ENCODE measurements at places on chromosomes 12 and 14.

DNA sequence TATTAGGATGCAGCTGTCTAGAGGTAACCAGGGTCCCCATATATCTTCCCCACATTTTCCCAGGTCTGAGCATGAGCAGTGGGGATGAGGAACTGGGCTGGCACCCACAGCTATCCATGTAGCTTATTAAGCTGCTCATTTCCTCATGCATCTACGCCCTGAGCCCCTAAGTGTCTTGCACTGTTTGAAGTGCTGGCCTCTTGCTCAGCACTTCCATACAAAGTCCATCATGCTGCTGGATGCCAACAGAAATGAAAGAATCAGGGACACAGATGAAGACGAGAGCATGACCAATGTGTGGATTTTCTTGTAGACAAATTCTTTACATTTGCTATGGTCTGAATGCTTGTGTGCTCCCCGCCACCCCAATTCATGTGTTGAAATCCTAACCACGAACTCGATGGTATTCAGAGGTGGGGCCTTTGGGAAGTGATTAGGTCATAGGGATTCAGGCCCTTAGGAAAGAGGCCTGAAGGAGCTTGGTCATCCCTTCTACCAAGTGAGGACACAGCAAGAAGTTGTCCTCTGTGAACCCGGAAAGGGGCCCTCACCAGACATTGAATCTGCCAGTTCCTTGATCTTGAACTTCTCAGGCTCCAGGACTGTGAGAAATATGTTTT is 54.5 kb downstream of the C12orf75 start:
- no peak for DNase-seq

DNA sequence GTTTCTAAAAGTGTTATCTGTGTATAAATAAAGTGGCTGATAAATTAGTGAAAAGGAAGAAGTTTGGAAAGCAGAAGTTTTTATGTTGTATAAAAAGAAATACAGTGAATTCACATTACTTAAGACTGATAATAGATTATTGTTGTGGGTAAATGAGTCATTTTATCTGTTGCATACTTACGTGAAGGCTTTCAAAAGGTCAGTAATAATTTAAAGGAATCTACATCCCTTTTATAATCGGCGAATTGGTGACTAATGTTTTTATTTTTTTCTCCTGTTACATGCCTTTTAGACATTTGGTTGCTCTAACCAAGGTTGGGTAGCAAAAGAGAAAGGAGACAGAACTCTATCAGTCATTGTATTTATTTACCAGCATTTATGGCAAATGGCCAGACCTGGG is 155.9 kb downstream of the SLC41A2 start:
- no peak for DNase-seq

- no peak for DNase-seq
Measured at GRCh38 chr12:82019533-82019932, 260.4 kb upstream of the PPFIA2 start.

DNA sequence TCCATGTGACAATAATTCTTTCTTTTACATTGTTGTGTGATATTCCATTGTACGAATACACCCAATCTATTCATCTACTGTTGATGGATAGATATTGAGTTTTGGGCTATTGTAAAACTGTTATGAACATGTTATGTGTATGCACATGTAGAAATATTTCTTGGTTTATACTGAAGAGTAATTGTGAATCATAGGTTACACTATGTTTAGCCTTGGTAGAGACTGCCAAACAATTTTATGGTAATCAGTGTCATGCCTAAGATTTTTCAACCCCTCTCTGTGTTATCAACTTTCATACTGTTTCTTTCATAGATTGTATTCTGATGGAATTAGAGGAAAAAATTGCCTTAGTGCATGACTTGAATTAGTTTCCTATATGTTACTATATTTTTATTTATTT is 39.5 kb downstream of the FRMD6 start:
- no peak for DNase-seq

DNA sequence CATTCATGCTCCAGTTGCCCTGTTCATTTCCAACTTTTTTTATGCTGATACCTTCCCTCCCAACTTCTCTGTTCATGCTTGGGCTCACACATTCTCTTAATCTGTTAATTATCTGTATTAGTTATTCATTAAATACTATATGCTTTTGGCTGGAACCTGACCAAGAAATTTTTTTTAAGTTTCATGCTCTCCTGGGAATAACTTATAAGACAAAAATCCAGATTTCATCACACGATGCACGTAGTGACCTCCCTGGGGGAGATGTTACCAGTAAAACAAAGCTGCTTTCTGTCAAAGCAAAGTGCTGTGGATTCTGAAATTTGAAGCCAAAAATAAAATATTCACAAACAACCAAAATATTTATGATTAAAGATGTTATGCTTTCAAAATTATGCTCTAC is 215.0 kb upstream of the USP15 start:
- no peak for DNase-seq

DNA sequence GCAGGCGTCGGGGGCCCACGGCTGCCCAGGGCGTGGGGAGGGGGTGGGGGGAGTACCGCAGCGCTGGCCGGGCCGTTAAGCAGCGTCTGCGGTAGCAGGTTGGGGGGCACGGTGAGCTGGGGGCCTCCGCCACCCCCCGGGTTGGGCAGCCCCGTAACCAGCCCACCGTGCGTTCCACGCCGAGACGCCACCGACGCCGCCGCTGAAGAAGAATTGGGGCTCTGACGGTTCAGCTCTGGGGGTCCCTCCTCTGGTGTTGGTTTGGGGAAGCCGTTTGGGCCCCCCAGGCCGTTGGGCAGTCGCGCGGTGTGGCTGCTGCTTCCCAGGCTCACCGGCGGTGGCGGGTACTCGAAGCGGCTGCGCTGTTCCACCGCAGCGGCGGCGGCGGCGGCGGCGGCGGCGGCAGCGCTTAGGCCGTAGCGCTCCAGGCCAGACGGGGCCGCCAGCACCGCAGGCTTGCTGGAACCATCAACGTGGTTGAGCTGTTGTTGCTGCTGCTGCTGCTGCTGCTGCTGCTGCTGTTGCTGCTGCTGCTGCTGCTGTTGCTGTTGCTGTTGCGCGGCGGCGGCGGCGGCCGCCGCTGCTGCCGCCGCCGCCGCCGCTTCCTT is 1.5 kb downstream of the IRF2BPL start:
- DNase-seq = no peak

GRCh38 chr12:77800501-77800900 is 30.2 kb upstream of the NAV3 start:
- DNase-seq = no peak

DNA sequence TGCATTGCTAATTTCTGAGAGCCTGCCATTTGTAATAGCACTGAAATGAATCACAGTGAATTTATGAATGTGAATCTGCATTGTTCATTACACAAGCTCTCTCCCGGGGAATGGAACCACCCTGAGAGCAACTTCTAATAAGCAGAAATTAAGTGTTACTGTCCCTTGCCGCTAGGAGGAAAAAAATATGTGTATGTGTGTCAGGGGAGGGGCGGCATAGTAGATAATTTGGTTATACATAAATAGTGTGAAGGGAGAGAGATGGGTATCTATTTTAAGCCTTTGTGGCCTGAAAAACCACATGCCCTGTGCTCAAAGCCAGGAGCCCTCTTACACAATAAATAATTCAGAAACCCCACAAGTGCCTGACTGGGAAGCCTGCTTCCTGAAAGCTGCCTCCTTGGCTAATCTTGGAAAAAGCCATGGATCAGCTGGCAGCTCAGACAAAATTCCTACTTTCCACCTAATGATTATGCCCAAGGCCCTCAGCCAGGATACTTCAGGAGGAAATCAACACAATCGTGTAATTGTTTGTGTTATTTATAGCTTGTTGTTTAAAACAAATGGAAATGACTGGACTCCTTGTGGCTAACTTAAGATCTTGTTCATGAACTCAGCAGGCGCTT is 366.2 kb upstream of the KITLG start:
- no peak for DNase-seq

- DNase-seq = no peak
Measured at GRCh38 chr14:102878174-102878969, 44.1 kb upstream of the AMN start.

DNA sequence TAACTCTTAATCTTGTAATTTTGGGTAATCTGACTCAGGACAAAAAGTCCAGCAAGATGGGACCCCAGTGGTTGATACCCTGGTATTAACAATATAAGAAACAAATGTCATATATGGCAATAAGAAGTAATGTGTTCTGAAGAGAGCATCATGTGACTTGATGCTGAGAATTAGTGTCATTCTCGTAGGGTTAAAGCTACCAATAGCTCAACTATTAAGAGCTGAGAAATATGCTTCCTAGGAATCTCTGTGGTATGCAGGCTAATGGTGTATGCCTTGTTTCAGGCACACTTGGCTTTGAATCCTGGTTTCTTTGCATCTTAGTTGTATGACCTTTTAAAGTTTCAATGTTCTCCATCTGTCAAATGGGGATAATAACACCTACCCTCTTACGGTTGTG is 9.1 kb downstream of the MYRFL start:
- DNase-seq = no peak

DNA sequence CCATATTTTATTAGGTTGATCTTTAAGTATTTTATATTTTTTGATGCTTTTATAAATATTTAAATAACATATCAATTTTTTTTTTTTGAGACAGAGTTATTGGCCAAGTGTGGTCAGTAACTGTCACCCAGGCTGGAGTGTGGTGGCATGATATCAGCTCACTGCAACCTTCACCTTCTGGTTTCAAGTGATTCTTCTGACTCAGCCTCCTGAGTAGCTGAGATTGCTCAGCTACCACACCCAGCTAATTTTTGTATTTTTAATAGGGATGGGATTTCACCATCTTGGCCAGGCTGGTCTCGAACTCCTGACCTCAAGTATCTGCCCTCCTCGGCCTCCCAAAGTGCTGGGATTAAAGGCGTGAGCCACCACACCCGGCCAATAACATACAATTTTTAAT is 71.1 kb downstream of the FUT8 start:
- DNase-seq = no peak

DNA sequence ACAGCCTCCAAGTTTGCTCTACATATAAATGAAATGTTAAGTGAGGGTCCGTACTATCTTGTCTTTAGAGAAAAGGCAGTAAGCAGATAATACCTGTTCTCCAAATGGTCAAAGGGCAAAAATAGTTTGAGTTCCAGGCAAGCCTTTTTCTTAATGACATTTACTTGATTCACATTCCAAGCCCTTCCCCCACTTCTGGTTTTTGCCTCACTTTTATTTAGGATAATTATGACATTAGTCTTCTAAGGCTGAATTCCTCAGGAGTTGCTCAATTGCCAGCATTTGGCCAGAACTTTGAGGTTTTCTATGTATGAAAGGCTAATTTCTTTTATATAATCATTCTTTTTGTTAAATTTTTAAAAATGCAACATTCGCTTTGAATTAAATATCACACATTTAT is 62.5 kb upstream of the DUSP6 start:
- no peak for DNase-seq

GRCh38 chr14:95480109-95480886 is 36.2 kb downstream of the SYNE3 start:
- DNase-seq = no peak

DNA sequence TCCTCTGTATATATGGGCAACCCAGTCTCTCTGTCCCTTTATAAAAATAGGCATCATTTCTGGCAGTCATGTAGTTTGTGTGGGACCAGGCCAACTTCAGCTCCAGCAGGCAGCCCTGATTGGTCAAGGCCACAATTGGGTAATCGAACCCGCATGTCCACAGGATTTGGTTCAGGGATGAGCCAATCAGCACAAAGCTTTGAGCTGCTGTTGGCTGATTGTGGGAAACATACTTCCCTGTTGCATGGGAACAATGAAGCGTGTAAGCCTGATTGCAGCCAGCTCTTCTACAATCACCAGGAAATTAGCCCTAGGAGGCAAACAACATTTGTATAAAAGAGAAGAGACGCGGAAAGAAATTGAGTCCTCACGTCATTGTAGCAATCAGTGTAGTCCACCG is 328.6 kb downstream of the PCNX1 start:
- no peak for DNase-seq

GRCh38 chr12:92540782-92541423 is 161.9 kb upstream of the PLEKHG7 start:
- DNase-seq = no peak

DNA sequence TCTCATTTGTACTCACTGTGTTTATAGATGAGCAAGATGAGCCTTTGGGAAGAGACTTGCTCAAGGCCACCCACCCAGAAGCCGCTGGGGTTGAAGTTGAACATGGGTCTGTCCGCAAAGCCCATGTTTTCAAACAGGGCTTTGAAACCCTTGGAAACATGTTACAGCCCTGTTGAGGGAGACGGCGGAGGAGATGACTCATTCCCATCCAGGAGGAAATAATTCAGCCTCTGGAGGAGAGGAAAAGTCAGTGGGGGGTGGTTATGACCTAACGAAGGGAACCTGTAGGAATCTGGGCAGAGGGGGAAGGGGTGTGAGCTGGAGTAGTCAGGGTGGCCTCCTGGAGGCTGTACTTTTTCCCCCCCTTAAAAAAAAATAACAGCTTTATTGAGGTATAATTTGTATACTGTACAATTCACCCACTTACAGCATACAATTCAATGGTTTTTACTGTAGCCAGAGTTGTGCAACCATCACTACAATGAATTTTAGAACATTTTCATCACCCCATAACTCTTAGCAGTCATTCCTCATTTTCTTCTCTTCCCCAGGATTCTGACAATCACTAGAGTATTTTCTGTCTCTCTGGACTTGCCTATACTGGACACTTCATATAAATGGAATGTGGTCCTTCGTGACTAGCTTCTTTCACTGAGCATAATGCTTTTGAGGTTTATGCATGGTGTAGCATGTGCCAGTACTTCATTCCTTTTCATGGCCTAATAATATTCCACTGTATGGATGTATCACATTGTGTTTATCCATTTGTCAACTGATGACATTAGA is 1.9 kb upstream of the RIN3 start:
- DNase-seq = no peak

DNA sequence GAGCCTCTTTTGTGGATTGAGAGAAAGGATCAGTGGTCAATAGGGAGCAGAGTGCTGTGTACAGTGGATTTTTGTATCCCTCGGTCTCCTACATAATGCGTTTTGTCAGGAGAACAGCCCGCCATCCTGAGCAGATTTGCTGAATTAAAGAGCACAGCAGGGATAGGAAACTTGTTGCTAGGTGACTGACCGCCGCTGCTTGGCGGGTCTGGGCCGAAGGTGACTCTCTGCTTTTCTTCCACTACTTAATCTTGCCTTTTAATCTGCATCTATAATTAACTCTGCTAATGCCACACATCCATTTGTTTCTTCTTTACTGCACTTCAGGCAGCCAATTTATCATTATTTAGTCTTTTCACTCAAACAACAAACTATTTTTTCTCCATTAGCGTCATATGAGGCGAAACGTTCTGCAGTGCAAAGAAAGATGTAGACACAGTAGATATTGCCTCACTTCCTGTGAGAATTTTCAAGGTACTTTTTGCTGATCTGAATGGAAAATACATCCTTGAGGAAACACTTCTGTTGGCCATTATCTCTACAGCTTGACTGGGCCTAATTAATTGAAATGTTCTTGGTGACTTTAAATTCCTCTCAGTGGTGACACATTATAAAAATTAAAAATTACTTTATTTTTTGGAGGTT is 108.0 kb downstream of the PPM1A start:
- DNase-seq = no peak

- DNase-seq = no peak
Measured at GRCh38 chr14:20492486-20492885, 12.9 kb upstream of the RNASE10 start.

DNA sequence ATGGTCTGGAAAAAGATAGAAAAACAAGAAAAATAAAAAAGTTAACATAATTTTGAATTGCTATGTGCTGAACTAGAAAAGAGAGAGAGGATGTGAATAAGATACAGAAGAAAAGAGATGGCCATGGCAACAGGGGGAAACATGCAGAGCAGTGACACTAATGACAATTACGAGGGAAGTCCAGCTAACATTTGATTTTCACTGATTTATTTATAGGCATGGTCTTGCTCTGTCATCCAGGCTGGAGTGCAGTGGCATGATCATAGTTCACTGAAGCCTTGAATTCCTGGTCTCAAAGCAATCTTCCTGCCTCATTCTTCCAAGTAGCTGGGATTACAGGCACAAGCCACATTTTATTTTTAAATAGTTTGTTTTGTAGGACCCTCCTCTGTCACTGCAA is 1.8 kb downstream of the OR6C74 start:
- DNase-seq = no peak

All from stimulated activated CD4-positive, alpha-beta T cell treated with anti-CD3 and anti-CD28 coated beads, Interleukin-2, amount 100 ng/mL, for 4 hours (primary cell).